Stimulated activated CD8-positive, alpha-beta memory T cell treated with anti-CD3 and anti-CD28 coated beads, Interleukin-2, amount 100 ng/mL, for 1 hour (primary cell): ENCODE measurements at places on chromosomes 5 and 9.

DNA sequence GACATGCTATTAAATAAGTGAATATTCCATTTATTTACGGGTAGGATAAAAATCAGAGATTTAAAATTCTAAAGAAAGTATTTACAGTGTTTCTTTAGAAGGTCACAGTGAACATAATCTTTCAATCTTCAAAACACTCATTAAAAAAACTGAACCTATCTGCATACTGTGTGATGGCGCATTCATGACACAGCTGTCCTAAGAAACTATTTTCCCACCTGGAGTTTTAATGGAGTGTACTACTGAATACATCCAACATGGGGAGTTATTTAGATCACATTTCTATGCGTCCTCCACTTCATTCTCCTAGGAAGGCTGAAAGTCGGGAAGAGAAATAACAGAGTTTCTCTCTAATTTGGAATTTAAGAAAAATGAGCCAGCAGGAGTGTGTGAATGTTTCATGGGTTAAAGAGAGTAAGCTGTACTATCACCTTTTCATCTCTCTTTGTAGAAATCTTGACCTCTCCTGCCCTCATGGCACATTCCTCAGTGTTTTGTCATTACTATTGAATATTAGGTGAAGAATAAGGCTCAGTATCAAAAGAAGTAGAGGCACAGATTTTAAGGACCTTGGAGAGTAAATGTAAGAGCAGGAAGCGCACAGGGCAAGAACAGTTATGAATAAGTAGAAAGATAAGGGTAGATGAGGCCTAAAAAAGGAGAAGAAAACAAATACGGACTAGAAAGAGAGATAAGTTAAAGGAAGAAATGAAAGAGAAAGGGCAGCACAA is 551.2 kb upstream of the TUSC1 start:
- DNase-seq = no peak

GRCh38 chr5:963310-963672 is 45.3 kb upstream of the NKD2 start:
- DNase-seq = no peak

DNA sequence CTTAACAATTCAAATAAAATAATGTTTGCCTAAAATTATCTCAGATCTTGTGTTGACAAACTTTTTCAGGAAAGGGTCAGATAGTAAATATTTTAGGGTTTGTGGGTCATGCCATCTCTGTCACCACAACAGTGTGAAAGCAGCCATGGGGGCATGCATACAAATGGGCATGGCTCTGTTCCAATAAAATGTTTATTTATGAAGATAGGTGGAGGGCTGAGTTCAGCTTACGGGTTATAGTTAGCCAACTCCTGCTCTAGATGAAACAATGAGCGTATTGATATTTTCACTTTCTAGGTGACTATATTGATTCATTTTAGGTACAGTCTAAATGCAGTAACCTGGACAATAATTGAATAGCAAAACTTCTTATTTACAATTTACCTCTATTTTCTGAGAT is 533.8 kb upstream of the CLINT1 start:
- DNase-seq = no peak

DNA sequence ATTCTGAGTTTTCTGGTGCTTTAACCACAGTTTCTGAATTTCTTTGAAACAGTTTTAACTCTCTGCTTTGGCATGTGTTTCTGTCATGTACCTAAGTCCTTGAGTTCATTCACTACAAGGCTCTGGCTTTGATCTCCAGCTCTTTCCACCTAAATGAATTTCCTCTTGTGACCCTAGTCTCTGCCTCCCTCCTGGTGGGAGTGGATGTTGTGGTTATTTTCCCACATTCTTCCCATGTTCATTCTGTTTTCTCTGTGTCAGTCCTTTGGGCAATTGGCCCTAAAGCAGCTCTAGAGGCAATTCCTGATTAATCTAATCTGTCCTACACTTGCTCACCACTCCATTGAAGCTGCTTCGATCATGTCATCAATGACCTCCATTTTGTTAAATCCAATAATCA is 28.4 kb upstream of the DPYSL3 start:
- DNase-seq = no peak

DNA sequence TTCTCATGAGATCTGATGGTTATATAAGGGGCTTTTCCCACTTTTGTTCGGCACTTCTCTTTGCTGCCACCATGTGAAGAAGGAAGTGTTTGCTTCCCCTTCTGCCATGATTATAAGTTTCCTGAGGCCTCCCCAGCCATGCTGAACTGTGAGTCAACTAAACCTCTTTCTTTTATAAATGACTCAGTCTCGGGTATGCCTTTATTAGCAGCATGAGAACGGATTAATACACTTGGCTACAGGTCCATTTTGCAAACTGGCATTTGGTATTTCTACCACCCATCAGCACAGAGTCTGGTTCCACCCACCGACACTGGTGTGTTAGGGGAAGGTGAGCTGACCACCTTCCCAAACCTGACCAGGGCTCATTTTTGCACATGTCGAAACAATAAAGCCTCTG is 47.9 kb upstream of the RARS1 start:
- no peak for DNase-seq

DNA sequence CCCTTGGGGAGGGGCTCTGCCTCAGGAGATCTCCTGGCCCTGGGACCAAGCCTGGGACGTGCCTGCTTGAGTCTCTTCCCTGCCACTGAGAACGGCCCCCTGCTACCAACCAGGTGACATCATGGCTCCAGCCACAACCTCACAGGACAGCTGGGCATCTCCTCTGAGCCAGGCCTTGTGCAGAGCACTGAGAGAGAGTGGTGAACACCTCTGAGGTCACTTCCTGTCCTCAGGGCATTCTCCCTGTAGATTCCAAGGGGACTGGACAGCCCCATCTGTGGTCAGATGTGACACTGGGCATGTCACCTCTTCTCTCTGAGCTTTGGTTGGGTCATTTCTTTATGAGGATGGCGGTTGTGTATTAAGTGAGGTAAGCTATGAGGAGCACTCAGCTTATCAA is 172.0 kb downstream of the MELK start:
- DNase-seq = no peak
